ENCODE measurements at places on chromosomes 6 and 20.
A peak's percentile ranks its signal among the peaks of the same experiment; 100 is the strongest.

DNA sequence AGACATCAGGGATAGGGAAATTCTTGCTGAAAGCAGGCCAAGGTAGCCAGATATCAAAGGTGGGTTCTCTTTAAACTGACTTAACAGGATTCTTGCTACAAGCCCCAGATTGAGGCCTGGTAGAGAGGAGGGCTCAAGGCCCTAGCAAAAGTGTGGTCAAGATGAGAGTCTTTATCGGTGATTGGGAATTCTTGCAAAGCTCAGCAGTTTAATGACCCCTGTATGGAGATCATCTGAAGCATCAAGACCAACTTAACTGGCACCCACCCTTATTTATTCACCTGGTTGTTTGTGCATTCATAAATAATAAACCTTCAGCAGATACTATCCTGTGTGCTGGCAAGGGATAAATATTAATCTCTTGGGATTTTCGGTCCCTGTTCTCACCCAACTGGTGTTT, 6.3 kb downstream of the FAM120B start:
- DNase-seq = no peak

DNA sequence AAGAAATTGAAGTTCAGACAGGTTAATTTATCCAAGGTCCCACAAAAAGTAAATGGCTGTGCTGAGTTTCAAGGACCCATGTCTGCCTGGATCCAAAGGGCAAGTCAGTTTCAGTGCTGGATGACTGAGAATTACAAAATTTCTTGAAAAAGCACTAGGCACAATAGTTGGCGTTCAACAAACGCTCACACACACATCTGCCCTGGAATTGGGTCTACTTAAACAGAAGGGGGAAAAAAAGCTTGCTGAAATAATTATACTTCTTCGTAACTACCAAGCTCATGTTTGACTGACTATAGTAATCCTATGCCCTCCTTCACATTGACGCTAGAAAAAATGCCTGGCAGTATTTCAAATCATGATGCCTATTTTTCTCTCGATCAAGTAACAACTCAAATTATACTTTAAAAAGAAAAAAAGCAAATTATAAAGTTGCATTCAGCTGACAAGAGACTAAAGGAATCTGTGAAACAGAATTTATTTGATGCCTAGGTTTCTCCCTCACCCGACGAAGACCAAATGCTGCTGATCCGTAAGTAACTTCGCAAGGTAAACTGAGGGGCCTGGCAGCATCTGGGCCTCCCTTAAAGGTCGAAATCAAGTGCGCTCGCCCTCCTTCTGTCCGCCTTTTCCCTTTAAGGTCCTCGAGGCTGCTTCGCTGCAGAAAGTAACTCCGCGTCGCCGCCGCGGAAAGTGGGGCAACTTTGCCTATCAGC, 650 bp upstream of the CD2AP start:
- peak; percentile 56 for DNase-seq

DNA sequence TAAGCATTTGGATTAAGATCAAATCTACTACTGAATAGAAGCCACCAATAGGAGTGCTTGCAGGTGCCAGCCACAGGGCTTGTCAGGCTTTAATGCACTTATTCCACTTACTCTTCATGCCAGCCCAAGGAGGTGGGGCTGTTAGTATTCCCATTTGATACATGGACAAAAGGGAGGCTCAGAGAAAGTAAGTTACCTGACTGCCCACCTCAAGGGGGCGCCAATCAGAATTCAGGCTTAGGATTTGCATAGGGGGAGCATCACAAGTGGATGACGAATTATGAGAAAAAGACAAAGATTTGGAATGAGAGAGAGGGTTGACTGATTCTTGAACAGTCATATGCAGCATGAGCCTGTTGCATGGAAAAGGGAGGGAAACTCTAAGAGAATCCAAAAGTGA, 188.4 kb upstream of the TSHZ2 start:
- peak; percentile 62 for DNase-seq

- DNase-seq = no peak
Measured at GRCh38 chr6:117346142-117346930, 79.4 kb downstream of the ROS1 start.

GRCh38 chr20:48681873-48682426, 145.8 kb downstream of the PREX1 start:
- no peak for DNase-seq

- DNase-seq = no peak
Measured at GRCh38 chr6:146931214-146931613, 273.0 kb upstream of the STXBP5 start.

Data from activated CD4-positive, alpha-beta T cell treated with anti-CD3 and anti-CD28 coated beads, Interleukin-2, amount 10 ng/mL, durations not matched to agents 24 days and 14 days (primary cell).